CD4-positive, alpha-beta memory T cell (primary cell): ENCODE measurements at places on chromosomes 5 and 9. TPM values are rescaled to one million over a fixed set of nuclear protein-coding genes. Genes with fewer than 3 reads are reported as not detected.

DNA sequence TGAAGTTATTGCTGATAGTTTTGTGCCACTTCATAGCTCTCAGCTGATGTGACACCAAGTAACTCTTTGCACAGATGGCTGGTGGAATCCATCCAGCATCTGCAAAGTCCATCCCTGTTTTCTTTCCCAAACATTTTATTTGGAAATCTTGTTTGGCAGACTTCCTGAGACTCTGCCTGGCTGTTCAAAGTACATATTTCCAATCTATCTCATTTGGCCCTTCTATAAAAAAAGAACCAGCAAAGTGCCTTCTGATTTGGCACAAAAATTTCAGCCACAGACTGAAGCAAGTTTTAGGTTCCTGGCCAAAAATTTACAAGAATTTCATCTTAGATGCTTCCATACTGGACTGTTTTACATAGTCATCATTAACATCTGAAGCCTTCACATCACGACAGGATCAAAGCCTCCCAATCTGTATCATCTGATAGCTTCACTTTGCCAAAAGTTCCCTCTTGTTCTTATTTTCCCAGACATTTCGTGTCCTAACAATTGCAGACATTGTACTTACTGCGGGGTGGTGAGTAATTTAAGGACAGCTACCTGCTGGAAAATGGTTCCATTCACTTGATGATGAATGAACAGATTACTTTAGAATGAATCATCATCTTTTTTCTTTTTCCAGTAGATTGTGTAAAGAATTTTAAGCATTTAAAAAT, 377.3 kb downstream of the KIAA0825 start:
- DNase-seq, result no peak

DNA sequence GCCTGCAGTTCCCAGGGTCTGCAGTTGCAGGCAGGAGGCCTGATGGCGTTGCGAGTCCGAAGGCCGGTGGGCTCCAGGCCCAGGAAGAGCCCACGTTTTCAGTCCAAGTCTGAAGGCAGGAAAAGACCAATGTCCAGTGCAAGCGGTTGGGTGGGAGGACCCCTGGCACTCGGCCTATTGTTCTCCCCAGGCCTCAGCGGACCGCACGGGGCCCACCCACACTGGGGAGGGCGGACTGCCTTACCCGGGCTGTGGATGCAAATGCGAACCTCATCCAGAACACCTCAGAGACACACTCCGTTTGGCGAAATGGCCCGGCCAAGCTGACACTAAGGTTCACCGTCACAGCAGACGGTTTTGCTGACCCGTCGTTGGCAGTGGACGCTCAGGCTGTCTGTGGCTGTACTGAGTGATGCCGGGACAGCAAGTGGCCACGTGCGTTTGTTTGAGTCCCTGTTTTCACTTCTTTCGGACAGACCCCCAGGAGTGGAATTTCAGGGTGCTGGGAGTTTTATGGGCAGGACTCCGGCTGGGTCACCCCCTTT, 10.2 kb upstream of the SEC16A start:
- DNase-seq, result no peak

DNA sequence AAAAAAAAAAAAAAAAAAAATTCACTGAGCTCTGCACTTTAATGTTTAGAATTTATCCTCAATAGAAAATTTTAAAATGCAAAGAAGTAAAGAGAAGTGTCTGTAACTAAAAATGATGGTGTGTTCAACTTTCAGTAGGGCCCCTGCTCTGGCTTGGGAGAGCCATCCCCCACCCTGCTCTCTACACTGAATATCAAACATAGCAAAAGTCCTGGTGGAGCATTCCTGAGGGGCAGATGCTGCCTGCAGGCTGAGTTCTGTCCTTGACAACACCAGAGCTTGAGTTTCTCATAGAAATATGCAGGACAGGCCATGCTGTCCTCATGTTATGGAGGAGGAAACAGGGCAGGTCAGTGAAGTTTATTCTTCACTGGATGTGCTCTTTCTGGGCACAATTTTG, 7.1 kb upstream of the SEMA4D start:
- no peak for DNase-seq

GRCh38 chr5:81305785-81306184, 4.4 kb downstream of the ZCCHC9 start:
- no peak for DNase-seq

DNA sequence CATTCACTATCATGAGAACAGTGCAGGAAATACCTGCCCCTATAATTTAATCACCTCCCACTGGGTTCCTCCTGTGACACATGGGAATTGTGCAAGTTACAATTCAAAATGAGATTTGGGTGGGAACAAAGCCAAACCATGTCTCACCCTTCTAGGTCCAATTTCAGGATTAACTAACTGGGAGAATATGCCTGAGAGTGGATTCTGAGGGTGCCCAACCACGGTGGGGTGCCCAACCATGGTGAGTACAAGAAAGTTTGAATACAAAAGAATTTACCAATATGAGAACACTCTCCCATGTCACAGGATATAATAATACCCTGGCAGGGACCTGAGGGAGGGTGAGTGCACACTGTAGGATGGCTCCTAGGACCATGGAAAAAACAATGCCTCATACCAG, 17.2 kb upstream of the GDA start:
- DNase-seq, result no peak

DNA sequence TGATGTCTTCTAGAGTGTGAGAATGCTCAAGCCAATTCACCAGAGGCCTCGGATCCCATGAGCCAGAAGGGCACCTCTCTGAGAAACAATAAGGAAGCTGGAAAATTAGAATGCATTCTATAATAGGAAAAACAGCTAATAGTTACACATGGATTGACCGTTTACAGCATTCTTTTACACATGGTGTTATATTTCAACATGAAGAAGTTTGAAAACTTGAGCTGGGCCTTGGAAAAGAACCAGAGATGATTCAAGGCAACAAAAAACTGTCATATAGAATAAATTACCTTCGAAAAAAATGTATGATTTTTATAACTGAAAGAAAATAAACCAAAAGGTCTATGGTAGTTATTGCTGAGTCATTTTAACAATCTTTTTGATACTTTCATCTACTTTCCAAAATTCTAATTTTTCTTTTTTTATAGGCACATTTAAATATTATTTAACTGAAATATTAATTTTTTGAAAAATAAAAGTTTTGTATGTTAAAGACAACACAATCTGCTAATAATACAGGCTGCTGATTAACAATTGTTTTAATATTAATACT, 6.2 kb downstream of the SH3TC2 start:
- no peak for DNase-seq

GRCh38 chr5:171390883-171391677, 3.4 kb downstream of the NPM1 start:
- DNase-seq, result peak; percentile 13

DNA sequence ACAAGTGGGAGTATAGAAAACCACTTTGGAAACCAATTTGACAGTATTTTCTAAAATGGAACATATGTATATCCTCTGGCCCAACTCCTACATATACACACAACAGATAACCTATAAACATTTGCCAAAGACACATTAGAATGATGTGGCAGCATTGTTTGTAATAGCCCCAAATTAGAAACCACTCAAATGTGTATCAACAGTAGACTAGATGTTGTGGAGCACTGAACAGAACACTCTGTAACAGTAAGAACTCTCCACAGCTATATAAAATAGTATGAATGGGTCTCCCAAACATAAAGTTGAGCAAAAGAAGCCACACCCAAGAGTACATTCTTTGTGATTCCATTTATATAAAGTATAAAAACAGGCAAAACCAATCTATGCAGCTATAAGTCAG, 6.1 kb downstream of the ZNF622 start:
- no peak for DNase-seq

Gene GRXCR2
- not detected for polyA plus RNA-seq

Gene C5orf46
- not detected for polyA plus RNA-seq

Gene GABRA1
- polyA plus RNA-seq, result not detected
